ENCODE measurements at places on chromosomes 6 and 20.

DNA sequence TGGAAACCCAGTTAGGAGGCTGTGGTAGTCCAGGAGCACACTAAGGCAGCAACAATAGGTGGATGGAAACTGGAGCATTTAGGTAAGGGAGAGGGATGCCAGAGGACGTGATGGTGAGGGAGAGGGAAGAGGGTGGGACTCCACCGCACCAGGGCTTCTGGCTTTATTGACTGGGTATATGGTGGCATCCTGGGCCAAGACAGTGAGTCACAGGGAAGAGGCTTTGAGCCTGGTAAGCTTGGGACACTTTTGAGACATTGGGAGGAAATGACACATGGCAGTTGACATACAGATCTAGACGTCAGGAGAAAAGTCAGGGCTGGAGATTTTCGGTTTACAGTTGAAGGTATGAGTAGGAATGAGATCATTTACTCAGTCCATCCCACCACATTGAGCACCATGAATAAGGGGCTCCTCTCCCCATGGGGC is 14.9 kb downstream of the NT5E start:
- no peak for DNase-seq

DNA sequence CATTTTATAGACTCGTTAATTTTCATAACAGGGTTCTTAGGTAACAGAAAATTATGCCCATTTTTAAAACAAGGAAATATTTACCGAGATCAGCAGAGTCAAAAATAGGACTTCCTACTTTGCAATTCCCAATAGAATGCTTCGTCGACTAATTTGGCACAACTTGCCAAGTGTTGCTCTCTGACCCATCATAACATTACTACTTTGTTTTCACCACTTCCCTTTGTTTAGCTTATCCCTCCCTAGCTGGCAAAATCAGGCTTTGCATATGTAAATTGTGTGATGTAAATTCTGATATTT is 914 bp upstream of the RANBP9 start:
- DNase-seq, result no peak

DNA sequence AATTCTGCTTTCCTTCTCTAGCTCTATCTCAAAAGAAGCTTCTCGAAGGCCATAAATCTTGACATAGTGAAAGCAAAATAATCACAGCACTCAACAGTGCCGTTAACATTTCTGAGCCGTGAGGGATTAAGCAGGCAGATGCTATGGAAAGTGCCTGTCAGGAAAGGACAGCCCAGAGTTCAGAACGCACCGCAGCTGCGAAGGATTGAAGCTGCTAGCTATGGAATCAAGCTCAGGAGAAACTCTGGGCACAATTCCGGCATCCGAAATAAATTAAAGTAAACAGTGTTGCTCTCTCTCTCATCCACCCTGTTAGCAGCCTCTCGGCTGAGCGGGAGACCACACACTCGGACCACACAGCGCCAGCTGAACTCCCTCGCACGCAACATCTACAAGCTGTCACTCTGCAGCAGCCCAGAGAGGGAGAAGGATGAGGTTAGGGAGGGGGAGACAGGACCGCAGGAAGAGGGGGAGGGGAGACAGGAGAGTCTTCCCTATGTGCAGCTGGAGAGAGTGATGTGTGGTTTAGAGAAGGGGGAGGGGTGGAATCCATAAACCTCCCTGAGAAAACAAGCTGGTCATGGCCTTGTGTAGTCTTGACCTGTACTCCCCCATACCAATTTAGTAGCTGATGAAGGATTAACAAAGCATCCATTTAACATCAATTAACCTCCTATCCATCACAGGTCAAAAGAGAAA is 9.0 kb downstream of the EXOC2 start:
- DNase-seq, result no peak

GRCh38 chr6:82365016-82365795 is 1.6 kb downstream of the TPBG start:
- no peak for DNase-seq

DNA sequence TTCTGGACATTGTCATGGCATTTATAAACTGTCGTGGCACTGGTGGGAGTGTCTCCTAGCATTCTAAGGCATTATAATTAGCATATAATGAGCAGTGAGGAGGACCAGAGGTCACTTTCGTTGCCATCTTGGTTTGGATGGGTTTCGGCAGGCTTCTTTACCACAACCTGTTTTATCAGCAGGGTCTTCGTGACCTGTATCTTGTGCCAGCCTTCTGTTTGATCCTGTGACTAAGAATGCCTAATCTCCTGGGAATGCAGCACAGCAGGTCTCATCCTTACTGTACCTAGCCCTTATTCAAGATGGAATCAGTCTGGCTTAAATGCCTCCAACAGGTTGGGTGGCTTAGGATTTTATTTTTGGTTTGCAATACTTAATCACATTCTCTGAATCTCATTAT is 142.7 kb upstream of the GGTLC1 start:
- DNase-seq, result no peak

GRCh38 chr20:53934421-53935343 is 135.7 kb downstream of the BCAS1 start:
- no peak for DNase-seq

DNA sequence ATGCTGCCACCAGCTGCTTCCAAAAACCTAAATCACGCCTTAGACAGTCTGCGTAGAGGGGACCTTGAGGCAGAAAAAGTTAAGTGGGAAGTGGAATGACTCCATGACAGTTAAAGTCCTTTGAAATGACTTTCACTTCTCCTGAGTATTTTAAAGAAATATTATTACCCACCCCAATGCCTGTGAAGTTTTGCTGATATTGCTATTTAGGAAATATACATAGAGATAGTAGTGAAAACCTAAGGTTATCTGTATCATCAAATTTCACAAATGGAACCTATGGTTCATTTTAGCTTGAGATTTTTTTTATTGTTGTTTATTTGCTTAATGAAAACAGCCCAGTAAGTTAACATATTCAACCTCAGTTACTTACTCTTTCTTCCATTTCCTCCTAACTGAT is 182.1 kb upstream of the FBXL4 start:
- no peak for DNase-seq

GRCh38 chr6:168916576-168917211 is 337.0 kb downstream of the THBS2 start:
- DNase-seq, result no peak

DNA sequence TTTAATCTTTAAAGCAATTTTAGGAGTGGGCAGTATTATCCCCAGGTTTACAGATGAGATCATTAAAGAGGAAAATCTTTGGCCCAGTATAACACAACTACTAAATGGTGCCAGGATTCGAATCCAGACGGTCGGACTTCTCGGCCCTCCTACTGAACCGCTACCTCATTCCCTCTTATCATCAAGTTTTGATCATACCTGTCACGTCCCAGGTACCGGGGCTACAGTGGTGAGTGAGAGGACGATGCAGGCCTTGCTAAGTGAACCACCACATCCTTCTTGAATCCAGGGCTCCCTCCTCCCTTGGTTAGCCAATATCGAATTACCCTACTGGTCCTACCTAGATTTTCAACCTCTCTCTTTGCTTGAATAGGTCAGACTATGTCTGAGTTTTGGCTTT is 78.1 kb upstream of the PBOV1 start:
- DNase-seq, result no peak

GRCh38 chr6:153781306-153781705 is 257.7 kb upstream of the OPRM1 start:
- no peak for DNase-seq

DNA sequence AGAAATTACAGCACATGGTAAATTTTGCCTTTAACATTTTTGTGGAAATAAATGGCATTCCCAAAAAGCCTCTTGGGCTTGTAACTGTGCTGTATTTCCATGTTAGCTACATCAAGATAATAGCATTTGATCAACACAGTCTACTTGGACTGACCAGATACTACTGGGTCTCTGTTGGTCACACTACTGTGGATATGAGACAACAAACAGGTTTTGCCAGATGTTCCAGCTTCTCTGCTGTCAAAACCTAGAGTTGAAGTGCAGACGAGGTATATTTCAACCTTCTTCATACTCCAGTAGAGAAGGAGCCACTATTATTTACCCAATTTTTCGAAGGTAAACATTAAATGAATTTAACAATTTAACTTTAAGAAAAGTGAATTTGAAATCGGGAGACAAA is 284.7 kb upstream of the CITED2 start:
- no peak for DNase-seq

- DNase-seq, result no peak
Observed at GRCh38 chr6:100595456-100595855, 130.7 kb upstream of the SIM1 start.

DNA sequence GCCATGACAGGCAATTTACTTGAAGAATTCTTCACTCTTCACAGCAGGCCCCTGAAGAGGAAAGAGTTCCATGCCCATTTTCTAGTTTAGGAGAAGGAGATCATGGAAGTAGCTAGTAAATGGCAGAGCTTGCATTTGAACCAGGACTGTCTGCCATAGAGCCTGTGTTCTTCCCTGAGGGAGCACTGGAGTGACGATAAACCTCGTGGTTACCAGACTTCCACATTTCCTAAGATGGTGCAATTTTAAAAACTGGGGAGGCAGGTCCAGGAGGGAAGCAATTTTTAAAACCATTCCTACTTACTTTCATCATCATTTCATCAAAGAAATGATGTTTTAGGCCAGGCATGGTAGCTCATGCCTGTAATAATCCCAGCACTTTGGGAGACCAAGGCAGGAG is 36.8 kb downstream of the STK35 start:
- no peak for DNase-seq

All from NCI-H446 (cell line).